ENCODE measurements at places on chromosomes 3 and 15.

- no peak for DNase-seq
These were observed 805 bp upstream of the RGMA start for GRCh38 chr15:93089727-93090305.

DNA sequence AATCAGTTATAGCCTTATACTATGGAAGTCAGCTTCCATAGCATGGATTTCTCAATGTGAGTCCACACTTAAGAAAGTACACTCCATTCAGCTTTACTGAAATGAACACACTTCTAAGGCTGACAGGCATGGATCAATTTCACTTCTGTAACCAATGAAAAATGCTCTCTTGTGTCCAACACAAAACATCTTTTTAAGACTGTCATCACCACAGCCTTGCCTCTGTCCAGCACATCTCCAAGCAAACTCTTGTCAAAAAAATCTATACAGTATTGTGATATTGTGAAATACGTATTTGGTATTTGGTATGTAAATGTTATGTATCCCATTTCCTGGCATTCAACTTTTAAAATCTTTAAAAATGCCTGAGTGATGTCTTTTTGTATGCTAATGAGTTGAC, 208.7 kb downstream of the RAP2B start:
- DNase-seq, result no peak

- DNase-seq, result no peak
These were observed 598.6 kb downstream of the FOXP1 start for GRCh38 chr3:70984776-70985482.

- peak; percentile 69 for DNase-seq
These were observed 211.8 kb downstream of the CHST2 start for GRCh38 chr3:143331350-143331749.

DNA sequence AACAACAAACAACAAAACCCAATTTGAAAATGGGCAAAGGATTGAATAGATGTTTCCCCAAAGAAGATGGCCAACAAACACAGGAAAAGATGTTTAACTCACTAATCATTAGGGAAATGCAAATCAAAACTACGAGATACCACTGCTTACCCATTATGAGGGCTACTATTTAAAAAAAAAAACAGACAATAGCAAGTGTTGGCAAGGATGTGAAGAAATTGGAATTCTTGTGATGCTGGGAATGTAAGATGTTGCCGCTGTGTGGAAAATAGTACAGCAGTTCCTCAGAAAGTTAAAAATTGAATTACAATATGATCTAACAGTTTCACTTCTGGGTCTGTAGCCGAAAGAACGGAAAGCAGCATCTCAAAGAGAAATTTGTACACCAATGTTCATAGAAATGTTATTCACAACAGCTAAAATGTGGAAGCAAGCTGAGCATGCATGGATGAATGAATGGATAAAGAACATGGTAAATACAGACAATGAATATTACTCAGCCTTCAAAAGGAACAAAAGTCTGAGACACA, 121.9 kb downstream of the CHSY1 start:
- no peak for DNase-seq

DNA sequence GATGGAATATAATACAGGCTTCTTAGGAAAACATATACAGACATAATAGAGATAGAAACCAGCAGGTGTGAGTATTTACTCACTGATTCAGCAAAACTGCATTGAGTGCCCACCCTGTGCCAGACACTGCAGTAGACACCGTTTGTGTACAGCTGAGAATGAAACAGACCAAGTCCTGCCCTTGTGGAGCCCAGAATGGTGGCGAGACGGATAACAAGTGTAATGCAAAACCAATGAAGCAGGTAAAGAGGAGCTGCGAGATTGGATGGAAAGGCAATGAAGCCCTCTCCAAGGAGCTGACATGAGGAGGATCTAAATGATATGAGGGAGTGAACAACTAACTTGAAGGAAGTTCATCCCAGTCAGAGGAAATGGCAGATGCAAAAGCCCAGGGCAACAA, 256.4 kb downstream of the MEX3B start:
- DNase-seq, result no peak

DNA sequence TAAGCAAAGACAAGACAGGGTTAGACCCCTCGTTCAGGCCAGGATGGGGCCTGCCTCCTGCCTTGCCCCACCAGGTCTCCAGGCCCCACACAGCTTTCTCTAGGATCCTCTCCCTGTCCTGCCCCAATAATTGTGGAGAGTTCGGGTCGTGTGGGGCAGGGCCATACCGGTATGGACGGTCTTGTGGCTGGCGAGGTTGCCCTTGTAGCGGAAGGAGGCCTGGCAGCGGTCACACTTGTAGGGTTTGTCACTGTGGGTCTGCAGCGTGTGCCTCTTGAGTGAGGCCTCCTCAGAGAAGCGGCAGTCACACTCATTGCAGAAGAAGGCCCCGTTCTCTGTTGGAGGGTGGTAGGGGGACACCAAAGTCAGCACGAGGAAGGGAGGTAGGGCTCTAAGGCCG, 18.7 kb downstream of the BCL6 start:
- DNase-seq, result no peak

- DNase-seq, result no peak
These were observed 2.7 kb upstream of the CDC25A start for GRCh38 chr3:48190911-48191310.

GRCh38 chr3:124409650-124410275, 320.5 kb upstream of the UMPS start:
- DNase-seq, result no peak

DNA sequence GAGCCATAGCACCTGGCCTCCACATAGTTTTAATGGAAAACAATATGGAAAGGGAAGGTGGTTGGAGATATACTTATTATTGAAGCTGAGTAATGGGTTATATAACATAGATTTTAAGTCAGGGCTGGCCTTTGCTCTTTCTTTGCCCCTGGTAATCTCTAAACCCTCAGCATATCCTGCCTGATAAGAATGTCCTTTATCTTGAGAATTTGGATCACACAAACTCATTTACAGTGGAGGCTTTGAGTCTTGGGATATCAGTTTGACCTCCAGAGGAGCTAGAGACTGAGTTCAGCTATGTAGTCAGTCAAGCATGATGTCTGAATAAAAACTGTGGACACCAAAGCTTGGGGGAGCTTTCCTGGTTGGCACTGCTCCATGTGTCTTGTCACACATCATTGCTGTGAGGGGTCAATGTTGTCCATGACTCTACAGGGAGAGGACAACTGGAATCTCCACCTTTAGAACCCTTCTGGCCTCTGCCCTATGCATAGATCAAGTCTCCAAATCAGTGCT, 9.0 kb upstream of the C3orf33 start:
- DNase-seq, result no peak

GRCh38 chr3:128413003-128413370, 53.7 kb downstream of the DNAJB8 start:
- no peak for DNase-seq

- DNase-seq, result no peak
These were observed 42.0 kb downstream of the FRMD4B start for GRCh38 chr3:69343875-69344274.

GRCh38 chr3:136658946-136659682, 93.1 kb downstream of the STAG1 start:
- DNase-seq, result peak; percentile 94

GRCh38 chr15:38073178-38073946, 138.9 kb downstream of the TMCO5A start:
- DNase-seq, result no peak
